ENCODE measurements at places on chromosomes 7 and 10. TPM values are rescaled to one million over a fixed set of nuclear protein-coding genes. Genes with fewer than 3 reads are reported as not detected.
A peak's percentile ranks its signal among the peaks of the same experiment; 100 is the strongest.

The ANKRD30A gene
- not detected for total RNA-seq

The CPN1 gene
- not detected for total RNA-seq

GRCh38 chr10:112793202-112793921, 156.7 kb upstream of the TCF7L2 start:
- no peak for DNase-seq

- DNase-seq, result peak; percentile 75
Measured at GRCh38 chr7:3867863-3868262, 566.8 kb downstream of the SDK1 start.

DNA sequence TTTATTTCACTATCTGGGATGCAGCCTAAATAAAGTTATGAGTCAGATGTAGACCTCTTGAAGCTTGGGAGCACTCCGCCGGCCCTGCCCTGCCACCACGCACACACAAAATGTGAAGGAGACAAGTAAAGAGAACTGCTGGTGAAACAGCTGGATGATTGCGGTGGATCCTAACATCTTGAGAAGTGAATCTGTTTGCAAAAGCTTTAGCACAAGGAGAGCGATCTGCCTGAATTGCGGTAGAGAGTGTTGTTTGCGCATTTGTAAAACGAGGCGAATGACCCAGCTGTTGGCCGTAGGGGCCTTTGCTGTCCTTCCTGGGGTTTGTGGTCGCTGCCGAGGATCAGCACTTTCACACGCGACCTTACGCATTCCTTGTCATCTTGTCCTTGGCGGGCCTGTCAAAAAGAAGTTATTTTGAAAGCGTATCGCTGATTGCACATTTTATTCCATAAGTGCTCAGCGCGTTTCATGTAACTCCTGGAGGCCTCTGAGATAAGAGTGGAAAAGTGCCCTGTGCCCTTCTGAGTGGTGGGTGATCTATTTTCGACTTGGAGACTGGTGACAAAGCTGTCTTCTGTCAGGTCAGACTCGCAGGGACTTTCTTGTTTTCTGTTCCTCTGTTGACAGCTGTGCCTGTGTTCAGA, 40.8 kb downstream of the RBM20 start:
- DNase-seq, result peak; percentile 49

- DNase-seq, result peak; percentile 97
Measured at GRCh38 chr7:106009503-106010226, 46.6 kb downstream of the CDHR3 start.

The CTAGE8 gene
- not detected for total RNA-seq

DNA sequence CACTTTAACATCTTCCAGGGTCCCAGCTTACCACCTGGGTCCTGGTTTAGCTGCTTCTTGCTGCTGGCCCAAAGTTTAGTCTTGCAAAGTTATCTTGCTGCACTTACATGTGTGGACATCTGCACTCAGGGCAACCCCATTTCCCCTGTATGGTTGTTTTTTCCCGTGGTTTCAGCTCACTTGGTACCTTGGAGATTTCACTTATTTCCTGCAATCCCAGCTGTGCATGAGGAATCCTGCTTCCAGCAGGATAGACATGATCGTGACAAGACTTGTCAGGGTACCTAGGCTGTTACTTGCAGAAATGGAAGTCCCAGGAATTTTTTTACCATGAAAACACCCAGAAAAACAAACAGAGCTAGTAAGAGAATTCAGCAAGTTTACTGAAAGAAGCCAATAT, 95.9 kb upstream of the LEP start:
- no peak for DNase-seq

Data from myocyte (in vitro differentiated cells).